H54 (cell line): ENCODE measurements at places on chromosomes 5 and 9.

DNA sequence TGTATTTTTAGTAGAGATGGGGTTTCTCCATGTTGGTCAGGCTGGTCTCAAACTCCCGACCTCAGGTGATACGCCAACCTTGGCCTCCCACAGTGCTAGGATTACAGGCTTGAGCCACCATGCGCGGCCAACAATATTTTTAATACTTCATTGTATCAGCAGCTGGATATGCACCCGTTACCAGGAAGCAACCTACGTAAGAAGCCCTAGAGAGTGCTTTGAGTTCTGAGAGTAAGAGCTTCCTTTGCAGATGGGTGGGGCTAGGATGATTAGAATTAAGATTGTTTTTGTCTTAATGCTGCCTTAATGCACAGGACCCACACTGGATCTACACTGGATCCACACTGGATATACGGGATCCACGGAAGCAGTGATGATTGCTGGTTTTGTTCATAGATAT lies 123.9 kb upstream of the ABCA1 start:
- no peak for DNase-seq

DNA sequence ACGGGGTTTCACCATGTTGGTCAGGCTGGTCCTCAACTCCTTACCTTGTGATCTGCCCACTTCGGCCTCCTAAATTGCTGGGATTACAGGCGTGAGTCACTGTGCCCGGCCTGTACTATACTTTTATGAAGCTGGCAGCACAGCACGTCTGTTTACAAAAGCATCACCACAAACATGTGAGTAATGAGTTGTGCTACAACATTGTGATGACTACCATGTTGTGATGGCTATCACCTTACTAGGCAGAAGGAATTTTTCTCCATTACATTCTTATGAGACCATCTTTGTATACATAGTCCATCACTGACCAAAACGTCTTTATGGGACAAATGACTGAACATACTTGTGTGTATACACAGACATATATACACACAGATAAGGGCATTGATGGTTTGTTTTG lies 1019.0 kb downstream of the CDH18 start:
- no peak for DNase-seq

- DNase-seq, result no peak
These were observed 303.6 kb downstream of the PIK3R1 start for GRCh38 chr5:68519143-68519542.

DNA sequence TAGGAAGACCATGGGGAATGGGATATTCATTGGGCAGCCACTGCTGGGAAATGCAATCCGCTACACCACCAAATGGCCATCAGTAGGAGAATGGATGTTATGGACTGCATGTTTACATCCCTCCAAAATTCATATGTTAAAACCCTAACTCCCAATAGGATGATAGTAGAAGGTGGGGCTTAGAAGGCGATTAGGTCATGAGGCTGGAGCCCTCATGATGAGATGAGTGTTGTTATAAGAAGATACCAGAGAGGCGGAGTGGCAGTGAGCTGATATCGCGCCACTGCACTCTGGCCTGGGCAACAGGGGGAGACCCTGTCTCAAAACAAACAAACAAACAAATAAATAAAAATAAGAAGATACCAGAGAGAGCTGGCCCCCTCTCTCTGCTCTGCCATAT lies 16.1 kb upstream of the GTF3C5 start:
- no peak for DNase-seq

DNA sequence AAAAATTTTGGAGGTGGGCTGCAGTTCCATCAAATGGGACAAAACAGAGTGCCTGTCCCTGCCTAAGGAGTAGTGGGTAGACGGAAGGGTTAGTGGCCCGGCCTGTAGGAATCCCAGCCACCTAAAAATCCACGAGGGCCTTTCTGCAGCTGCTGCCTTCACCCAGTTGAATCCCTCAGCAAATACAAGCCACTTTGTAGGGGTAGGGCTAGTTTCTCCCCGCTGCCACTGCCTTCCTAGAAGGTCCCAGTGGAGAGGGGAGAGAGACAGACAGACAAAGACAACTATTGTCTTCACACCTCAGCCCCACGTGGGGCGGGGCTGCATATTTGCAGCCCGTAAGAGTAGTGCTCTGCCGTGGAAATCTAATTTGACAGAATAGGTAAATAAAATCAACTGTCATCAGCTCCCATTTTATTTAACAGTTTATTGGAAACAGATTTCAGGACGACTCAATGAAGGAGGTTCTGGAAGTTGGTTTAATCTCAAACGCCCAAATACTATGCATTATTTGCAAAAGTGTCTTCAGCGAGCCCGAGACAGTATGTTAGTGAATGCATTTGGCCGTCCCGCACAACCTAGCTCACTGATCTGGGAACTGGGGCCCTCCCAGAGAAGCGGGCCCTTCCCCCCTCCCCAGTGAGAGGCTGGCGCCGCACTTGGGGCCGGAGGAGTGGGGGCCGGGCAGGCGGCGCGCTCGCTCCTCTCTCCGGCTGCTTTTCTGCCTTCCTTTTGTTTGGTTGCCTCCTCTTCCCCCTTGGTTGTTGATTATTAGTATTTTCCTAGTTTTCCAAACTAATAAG lies 67.6 kb upstream of the TBCA start:
- no peak for DNase-seq

DNA sequence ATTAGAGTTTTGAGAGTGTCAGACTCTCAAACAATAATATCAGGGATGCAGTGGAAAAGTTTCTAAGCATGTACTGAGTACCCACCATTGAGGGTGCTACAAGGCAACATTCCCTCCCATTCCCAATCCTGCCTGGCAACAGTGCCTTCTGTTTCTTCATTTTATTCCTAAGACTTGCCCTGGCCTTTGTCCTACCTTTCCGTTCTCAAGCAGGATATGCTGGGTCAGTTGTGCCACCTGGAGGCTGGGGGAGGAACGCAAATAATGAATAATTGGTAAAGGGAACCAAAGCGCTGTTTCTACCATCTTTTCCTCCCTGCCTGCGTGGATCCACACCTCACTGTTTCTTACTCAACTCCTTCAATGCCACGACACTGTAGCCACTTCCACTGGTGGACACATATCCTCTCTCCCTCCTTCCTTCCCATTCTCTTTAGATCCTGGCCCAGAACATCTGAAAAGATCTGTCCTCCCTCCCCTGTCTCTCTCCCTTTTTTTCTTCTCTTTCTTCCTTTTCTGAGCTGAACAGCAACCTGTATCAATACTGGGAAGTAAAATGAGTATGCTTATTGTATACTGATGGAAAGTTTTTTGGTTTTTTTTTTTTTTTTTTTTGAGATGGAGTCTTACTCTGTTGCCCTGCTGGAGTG lies 149.5 kb downstream of the C9orf152 start:
- DNase-seq, result no peak

DNA sequence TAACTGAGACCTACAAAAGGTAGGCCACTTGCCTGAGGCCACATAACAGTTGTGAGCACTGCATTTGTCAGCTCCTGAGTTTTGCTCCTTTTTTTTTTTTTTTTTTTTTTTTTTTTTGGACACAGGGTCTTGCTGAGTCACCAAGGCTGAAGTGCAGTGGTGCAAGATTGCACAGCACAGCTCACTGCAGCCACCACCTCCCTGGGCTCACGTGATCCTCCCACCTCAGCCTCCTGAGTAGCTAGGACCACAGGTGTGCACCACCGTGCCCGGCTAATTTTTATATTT lies 37.1 kb downstream of the LAMC3 start:
- no peak for DNase-seq

DNA sequence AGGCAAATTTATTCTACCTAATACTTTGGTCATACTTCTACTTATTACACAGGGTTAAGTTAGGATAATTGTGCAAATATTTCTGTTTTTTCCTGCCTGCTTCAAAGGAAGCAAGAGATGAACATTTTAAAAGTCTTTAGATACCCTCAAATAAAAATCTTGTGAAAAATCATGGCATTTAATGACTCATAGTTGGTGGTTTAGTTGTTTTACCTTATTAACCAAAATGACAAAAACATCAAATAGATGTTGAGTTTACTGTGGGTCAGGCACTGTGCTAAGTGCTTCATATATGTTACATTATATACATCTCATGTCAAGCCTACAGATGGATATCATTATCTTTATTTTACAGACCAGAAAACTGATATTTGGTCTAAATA lies 54.4 kb downstream of the ZNF474 start:
- DNase-seq, result no peak

GRCh38 chr5:26121338-26121737 lies 917.0 kb downstream of the CDH9 start:
- DNase-seq, result no peak

- DNase-seq, result no peak
These were observed 14.3 kb downstream of the CDK20 start for GRCh38 chr9:87959916-87960581.

DNA sequence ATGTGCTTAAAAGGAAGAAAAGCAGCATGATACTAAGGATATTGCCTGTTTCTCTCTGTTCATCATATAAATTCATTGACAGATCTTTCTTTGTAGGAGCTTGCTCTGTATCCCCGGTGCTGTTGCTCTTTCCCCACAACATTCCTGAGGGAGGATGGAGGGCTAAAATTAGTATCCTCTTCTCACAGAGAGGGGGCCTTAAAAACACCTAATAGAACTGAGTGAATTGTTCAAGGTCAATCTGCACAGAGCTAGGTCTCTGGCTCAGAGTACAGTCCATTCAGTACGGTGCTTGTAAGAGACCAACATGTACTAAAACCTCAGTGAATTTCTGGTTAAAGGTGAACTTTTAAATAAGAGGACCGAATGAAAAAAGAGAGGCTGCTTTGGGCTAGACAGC lies 88.7 kb downstream of the PALM2AKAP2 start:
- no peak for DNase-seq

DNA sequence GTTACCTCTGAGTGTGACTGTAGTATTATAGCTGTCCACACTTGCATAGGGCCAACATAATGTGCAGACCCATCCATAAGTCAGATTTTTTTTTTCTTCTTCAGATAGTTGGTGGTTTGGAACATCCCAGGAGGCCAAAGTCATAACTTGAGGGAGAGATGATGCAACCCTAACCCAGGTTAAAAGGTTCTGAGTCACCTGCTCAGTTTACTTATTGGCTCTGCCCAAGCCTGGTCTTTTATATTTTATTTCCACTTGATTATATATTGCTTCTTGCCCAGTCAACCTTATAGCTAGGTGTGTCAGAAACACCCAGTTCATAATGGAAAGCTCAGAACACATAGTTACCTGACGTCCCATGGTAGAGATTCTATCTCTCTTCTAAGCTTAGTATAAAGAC lies 113.1 kb upstream of the PCSK1 start:
- no peak for DNase-seq

- DNase-seq, result no peak
These were observed 140.8 kb downstream of the CDH6 start for GRCh38 chr5:31334061-31334860.

DNA sequence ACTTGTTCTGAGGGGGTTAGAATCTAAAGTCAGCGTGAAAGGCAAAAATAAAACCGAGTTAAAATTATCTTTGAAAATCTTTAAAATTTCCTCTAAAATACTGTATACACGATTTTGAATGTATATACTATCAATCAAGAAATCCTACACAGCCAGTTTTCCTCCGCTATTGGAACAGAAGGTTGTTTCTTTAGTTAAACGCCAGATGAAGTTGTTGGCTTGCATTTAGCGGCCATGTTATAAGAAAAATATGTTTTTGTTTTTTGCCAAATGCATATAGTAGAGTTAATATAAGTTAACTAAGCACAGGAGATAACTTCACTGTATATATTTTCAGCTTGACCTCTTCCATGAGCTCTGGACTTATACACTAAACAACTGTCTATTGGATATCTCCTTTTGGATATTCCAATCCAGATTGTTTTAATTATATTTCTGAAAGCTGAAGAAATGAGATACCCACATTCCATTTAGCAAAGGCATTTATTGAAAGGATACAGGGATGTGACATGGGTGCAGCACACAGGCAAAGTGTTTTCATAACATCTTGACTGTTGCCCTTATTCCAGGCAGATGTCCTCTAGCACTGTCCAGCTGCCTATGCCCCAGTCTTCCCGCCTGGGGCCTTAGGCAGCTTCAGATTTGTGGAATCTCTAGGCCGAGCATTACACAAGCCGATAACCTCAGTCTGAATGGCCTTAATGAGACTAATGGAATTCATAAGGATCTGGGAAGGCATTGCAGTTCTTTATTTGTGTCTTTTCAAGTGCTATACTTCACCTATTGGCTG lies 10.0 kb upstream of the ATG10 start:
- DNase-seq, result no peak
